Tongue (tissue), 3 donors: ENCODE measurements at places on chromosomes 4 and X. TPM values are rescaled to one million over a fixed set of nuclear protein-coding genes. Genes with fewer than 3 reads are reported as not detected.

DNA sequence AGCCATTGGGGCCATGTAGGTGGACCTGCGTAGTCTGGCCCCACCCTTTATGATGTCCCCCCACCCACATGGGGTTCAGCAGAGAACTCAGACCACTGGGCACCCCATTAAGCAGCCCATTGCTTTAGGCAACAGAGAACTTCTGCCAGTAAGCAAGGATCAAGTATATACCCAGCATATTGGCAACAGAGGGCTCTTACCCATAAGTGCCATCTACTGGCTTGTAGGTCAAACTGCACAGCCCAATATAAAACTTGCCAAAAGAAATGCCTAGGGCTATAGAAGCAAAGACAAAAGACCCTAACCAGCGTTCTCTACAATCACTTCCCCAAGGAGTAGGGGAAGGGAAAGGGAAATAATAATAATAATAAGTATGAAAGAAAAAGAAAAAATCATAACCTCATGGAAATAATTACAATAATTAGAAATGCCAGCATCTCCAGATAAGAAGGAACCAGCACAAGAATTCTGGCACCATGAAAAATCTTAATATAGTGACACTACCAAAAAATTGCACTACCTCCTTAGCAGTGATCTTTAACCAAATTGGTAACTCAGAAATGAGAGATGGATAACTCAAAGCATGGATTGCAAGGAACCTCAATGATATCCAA lies 1090.7 kb downstream of the FAT4 start:
- no peak for DNase-seq

DNA sequence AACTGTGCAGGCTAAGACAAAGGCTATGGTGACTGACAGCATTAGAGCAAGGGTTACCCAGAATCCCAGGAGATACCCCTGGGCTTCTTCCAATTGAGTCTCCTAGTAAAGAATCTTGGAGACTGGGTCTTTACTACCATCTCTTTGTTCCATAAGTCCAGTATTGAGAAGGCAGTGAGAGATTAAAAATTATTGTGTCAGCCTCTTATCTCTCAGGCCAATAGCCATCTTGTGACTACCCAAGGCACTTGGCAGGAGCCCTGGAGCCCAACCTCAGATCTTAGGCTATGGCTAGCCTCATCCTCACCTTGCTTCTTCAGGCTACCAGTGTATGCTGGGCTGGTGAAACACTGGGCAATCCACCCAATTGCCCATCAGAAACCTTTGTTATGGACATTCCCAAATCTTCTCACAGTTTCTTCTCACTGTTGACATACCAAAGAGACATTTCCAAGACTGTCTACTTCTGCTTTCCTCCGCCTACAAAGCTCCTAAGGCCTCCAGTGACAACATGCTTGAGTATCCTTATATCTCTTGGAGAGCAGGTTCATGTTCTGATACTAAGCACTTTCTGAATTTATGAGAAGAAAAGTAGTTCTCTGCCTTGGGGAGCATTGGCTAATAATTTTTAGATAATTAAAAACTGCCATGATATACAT lies 76.3 kb upstream of the STIM2 start:
- DNase-seq, result no peak

The GRIA2 gene
- 8.9 TPM for total RNA-seq

The LPAR4 gene
- 40.8 TPM for total RNA-seq

- peak; percentile 13 for DNase-seq
Measured at GRCh38 chrX:32987142-32987541, 224.2 kb downstream of the DMD start.

The CSN1S1 gene
- total RNA-seq, result not detected

The SH3TC1 gene
- 20.2 TPM for total RNA-seq

GRCh38 chr4:161883157-161883556 lies 280.6 kb downstream of the FSTL5 start:
- DNase-seq, result no peak

- DNase-seq, result peak; percentile 54
Measured at GRCh38 chr4:107098401-107098800, 62.3 kb upstream of the DKK2 start.

- no peak for DNase-seq
Measured at GRCh38 chrX:53950130-53950733, 94.0 kb downstream of the PHF8 start.

DNA sequence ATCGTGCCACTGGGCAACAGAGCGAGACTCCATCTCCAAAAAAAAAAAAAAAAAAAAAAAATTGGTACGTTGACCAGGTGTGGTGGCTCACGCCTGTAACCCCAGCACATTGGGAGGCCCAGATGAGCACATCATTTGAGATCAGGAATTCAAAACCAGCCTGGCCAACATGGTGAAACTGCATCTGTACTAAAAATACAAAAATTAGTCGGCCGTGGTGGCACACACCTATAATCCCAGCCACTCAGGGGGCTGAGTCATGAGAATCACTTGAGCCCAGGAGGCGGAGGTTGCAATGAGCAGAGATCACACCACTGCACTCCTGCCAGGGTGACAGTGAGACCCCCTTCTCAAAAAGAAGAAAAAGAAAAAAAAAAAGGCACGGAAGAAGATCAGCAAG lies 24.5 kb downstream of the RBMX start:
- DNase-seq, result no peak

- no peak for DNase-seq
Measured at GRCh38 chr4:187840814-187841213, 154.8 kb upstream of the ZFP42 start.

GRCh38 chr4:159764343-159764952 lies 661.6 kb downstream of the RAPGEF2 start:
- DNase-seq, result peak; percentile 81

The VEGFC gene
- 8.7 TPM for total RNA-seq

DNA sequence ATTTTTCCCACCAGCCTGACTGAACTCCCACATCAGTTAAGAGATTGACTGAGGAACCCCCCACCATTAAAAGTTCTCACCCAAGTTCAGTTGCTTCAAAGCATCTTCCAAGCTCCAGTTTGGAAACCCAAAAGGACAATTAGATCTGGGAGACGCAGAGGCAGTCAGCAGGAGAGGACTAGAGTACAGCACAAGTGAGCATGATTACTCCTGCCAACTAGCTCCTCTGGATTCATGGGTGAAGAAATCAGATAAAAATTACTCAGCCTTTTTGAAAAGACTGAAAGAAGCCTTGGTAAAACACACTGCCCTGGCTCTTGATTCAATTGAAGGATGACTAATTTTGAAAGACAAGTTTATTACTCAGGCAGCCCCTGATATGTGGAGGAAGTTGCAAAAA lies 297.5 kb downstream of the ADAM29 start:
- DNase-seq, result no peak
